Psoas muscle (tissue), 8 donors: ENCODE measurements at places on chromosomes 7 and 10. TPM values are rescaled to one million over a fixed set of nuclear protein-coding genes. Genes with fewer than 3 reads are reported as not detected.

DNA sequence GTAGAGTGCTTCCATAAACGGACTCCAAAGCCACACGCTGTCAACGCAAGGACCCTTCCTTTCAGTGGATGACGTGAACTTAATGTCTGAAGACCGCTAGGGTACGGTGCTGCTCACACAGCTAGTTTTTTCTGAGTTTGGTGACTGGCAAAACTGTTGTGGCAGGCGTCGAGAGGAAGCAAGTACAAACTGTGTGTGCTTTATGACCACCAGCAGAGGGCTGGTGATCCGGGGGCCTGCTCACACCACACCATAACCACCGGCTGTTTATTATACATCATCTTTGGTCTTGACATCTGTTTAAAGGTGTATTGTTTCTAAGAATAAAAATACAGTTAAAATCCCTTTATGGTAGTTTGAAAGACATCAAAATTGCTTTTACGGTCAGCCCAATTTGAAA, 37.1 kb upstream of the ATP6V0A4 start:
- DNase-seq = no peak

GRCh38 chr7:127207806-127208205, 44.9 kb downstream of the GRM8 start:
- no peak for DNase-seq

DNA sequence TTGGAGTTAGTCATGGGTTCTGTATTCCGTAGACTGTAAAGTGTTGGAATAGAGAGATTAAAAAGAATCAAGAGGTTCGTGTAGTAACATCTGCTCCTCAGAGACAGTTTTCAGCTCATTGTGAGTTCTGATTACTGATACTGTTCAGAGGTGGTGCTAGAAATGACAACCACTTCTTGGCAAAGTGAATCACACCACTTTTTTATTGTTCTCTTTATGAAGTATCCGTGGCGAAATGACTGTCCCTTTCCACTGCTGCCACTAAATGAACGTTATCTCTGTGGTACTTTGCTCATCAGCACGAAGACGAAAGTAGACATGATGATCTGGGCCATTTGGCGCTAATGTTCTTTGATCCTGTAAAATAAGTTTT, 860 bp downstream of the RPP30 start:
- DNase-seq = no peak

- DNase-seq = no peak
Observed at GRCh38 chr10:72783410-72783833, 91.5 kb downstream of the MCU start.

- DNase-seq = no peak
Observed at GRCh38 chr7:18116661-18117060, 89.0 kb upstream of the PRPS1L1 start.

GRCh38 chr7:11896663-11897062, 64.7 kb upstream of the THSD7A start:
- no peak for DNase-seq

- no peak for DNase-seq
Observed at GRCh38 chr10:68303849-68304412, 27.9 kb upstream of the HNRNPH3 start.

DNA sequence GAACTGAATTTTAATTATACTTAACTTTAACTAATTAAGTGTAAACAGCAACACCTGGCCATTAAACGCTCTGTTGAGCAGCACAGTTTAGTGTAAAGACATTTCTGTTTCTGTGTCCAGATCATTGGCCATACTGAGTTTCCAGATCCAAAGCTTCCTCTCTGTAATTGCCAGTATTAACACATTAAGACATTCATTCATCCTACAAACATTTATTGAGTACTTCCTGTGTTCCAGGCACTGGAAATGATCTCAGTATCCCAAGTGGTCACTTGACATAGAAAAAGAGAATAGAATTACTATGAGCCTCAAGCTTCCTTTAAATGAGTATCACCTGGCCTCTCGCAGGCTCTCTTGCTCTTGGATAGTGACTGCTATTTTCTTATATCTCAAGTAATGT, 618.1 kb downstream of the SORCS3 start:
- DNase-seq = no peak

- no peak for DNase-seq
Observed at GRCh38 chr7:38574086-38574485, 57.1 kb downstream of the AMPH start.

Gene PSD
- 0.39 TPM for total RNA-seq

Gene SCRN1
- total RNA-seq = 2.6 TPM

Gene ADAMTS14
- total RNA-seq = 0.05 TPM

Gene SP8
- total RNA-seq = not detected
